Activated naive CD8-positive, alpha-beta T cell treated with anti-CD3 and anti-CD28 coated beads for 36 hours (primary cell): ENCODE measurements at places on chromosomes 7 and 10.
A peak's percentile ranks its signal among the peaks of the same experiment; 100 is the strongest.

DNA sequence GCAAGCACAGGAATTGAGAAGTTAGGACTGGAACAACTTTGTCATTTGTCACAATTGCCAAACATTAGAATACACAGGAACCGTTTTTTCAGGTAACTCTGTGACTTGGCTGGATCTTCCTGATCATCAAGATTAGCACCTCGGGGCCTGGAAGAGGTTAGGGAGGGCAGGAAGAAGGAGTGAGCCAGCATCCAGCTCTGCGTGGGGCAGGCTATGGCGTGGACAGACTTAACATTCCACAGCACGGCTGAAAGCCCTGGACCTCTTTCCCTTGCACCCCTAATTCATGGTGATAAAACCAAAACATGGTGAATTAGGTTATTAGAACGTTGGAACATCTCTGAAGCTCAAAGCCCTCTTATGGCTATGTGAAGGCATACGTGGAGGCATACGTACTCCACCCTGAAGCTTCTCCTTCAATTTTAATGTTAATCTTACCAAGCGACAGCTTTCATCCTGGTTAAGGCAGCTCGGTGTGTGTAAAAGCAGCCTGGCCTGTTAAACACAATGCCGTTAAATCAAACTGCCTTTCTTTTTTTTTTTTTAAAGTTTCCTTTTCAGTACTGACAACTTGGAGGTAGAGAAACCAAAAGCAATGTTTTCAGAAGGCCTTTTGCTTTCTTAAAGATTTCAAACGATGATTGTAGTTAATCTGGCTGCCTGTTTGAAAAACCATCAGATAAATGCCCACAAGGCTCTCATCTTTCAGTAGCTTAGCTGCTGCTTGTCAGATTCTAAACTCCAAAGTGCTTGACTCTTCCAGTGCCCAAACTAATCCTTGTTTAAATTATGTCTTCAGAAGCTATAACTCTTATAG, 4.5 kb downstream of the GRK5 start:
- DNase-seq: no peak

GRCh38 chr10:32332299-32332750, 14.6 kb downstream of the EPC1 start:
- DNase-seq: peak; percentile 80

DNA sequence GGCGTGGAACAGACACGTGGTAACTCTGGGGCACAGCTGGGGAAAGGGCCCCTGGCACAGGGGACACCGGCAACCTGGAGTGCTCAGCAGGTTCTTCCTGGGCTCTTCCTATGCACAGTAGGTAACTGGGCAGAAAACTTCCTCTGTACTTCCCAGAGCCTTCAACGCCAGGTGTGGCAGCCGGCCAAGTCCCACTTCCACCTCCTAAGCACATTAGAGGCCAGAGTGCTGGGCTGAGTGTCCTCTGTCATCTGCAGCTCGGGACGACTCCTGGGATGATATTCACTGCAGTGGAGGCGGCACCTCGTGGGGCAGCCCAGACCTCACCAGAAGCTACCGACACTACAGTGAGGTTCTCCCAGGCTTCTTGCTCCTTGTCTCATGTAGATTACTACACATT, 114.5 kb downstream of the LARP4B start:
- no peak for DNase-seq

- no peak for DNase-seq
Observed at GRCh38 chr7:107996072-107996882, 6.7 kb downstream of the LAMB1 start.
